Gastrocnemius medialis (tissue), 4 donors: ENCODE measurements at places on chromosomes 5 and 9. TPM values are rescaled to one million over a fixed set of nuclear protein-coding genes. Genes with fewer than 3 reads are reported as not detected.

DNA sequence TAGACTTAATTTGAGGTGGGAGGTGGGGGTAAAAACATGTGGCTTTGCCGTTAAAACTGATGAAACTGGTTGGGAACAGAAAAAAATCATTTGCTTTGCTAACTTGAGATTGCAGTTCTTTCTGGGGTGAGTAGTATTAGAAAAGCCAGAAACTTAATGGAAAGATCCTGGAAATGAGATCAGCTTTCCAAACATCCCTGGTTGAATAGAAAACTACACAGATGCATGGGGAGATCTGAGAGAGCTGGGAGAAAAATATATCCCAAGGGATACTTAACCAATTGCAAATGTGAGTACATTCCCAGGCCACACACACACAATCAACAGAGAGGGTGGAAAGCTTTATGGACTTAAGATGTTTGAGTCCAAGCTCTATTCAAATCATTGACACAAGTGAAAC, 222.3 kb downstream of the YTHDC2 start:
- no peak for DNase-seq
- H3K27ac ChIP-seq = no peak overlapping the region
- no peaks in the 10 kb centered on the region for H3K4me1 ChIP-seq
- no peaks in the 10 kb centered on the region for H3K36me3 ChIP-seq
- no peak overlapping the region for H3K4me3 ChIP-seq

GRCh38 chr5:155786108-155786507, 540.9 kb upstream of the SGCD start:
- H3K27me3 ChIP-seq = no peaks in the 10 kb centered on the region
- no peak overlapping the region for H3K4me3 ChIP-seq
- H3K4me1 ChIP-seq = peaks cover 8% of the 10 kb centered on the region
- no peak overlapping the region for H3K27ac ChIP-seq

DNA sequence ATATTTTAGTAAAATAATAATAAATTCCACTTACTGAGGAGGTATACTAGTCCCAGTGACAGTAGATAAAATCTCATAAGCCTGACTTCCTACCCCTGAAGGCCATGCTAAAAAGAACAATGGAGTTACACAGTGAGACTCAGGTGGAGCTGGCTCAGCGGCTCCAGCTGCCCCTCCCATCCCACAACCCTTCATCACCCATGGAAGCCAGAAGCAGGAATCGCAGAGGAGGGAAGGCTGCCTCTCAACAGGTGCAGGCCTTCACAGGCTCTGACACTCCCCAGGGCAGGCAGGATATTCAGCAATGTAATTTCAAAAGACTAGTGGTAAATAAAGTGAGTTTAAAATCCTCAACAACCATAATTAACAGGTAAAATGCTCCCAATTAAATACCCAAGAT, 67.5 kb downstream of the FANCC start:
- no peak for DNase-seq
- no peak overlapping the region for H3K4me3 ChIP-seq
- no peaks in the 10 kb centered on the region for H3K27me3 ChIP-seq
- peaks cover 6% of the 10 kb centered on the region for H3K4me1 ChIP-seq

The ACTBL2 gene
- not detected for total RNA-seq

The TAF11L5 gene
- not detected for total RNA-seq

- H3K27ac ChIP-seq = no peak overlapping the region
- no peaks in the 10 kb centered on the region for H3K4me1 ChIP-seq
- DNase-seq = no peak
- H3K36me3 ChIP-seq = no peaks in the 10 kb centered on the region
- H3K4me3 ChIP-seq = no peak overlapping the region
- peaks cover 41% of the 10 kb centered on the region for H3K27me3 ChIP-seq
Observed at GRCh38 chr9:131824155-131824594, 84.3 kb upstream of the RAPGEF1 start.

The BRINP1 gene
- total RNA-seq = not detected

DNA sequence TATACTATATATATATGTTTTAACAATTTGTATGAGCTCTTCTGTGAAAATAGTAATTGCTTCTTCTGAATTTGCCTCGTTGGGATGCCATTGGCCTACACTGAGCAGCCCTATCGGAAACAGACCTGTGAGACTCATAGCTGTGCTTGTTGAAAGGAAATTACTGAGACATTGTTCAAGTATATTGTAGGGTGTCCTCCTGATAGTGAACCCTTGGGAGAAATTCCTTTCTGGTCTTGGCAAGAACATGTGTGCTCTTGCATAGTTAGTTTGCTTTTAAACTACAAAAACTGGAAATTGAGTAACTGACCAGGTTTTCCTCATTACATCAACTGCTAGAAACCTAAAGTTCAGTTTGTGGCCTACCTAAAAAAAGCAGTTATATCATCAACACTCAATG, 160.9 kb downstream of the LURAP1L start:
- H3K36me3 ChIP-seq = no peaks in the 10 kb centered on the region
- DNase-seq = no peak
- no peaks in the 10 kb centered on the region for H3K4me1 ChIP-seq
- no peak overlapping the region for H3K27ac ChIP-seq
- no peaks in the 10 kb centered on the region for H3K27me3 ChIP-seq

DNA sequence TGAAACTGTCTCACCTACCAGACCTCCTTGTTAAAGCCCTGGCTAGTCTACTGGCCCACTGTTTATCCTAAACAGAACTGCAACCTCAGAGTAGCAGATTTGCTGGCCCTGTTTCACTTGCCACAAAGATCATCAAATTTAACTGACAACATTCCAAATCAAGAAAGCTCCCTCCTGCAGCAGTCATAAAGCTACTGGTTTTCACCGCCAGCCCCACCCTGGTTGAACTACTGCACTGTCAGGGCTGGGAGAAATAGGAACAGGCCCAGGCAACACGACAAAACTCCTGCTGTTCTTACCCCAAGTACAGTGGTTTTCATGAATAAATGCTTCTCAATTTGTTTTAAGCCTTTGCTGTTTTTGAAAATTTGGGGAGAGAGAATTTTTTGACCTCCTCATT, 63.0 kb downstream of the NR6A1 start:
- H3K4me1 ChIP-seq = no peaks in the 10 kb centered on the region
- H3K36me3 ChIP-seq = no peaks in the 10 kb centered on the region
- H3K27ac ChIP-seq = no peak overlapping the region
- DNase-seq = no peak

DNA sequence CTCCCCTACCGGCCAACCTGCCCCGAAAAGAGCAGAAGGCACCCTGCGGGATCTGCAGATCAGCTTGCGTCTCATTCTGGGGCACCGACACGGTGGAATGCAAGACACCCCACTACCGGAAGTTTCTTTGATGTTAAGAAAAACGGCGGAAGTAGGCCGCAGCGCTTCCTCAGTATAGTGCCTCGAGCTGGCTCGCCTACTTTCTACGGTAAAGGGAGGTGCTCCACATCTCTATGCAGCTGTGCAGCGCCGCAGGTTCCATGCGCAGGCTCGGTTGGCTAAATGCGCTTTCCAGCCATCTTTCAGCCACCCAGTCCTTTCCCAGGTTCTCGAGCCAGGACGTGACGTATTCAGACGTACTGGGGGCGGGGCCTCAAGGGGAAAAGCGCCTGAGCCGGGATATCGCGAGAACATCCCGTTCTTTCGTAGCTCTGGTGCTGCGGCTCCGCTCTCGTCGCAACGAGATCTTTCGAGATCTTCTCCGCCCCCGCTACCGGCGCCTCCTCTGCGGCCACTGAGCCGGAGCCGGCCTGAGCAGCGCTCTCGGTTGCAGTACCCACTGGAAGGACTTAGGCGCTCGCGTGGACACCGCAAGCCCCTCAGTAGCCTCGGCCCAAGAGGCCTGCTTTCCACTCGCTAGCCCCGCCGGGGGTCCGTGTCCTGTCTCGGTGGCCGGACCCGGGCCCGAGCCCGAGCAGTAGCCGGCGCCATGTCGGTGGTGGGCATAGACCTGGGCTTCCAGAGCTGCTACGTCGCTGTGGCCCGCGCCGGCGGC, at the start of gene HSPA4:
Gene HSPA4, plus strand, starts transcription at position 472 of the 775 bp plus-strand sequence. Its CDS starts 238 bp downstream, at position 710.
- peaks cover 51% of the 10 kb centered on the region for H3K4me1 ChIP-seq
- H3K36me3 ChIP-seq = no peaks in the 10 kb centered on the region
- peak within 1 kb of the TSS; percentile 92 for H3K27ac ChIP-seq
- DNase-seq = peak; percentile 96

GRCh38 chr9:114431003-114431402, 43.2 kb upstream of the AKNA start:
- H3K27ac ChIP-seq = no peak overlapping the region
- no peak overlapping the region for H3K4me3 ChIP-seq
- no peaks in the 10 kb centered on the region for H3K36me3 ChIP-seq
- no peaks in the 10 kb centered on the region for H3K4me1 ChIP-seq
- no peaks in the 10 kb centered on the region for H3K27me3 ChIP-seq

DNA sequence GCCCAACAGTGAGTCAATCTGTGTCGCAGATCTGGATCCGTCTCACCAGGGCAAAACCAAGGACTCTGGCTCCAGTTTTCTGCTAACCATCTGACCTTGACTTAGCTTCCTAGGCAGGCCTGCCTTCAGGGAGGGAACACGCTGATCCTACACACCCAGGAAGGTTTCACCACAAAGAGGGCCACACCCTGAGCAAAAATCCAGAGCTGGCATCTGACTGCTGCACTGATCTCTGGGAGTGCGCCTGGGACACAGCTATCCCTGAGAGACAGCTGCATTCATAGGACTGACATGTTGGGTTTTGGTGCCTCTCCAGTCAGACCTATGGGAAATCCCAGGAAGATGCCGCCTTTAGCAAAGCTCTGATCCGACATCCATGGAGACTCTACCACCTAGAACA, 47.5 kb downstream of the CDK5RAP2 start:
- peak; percentile 97 for DNase-seq
- peaks cover 20% of the 10 kb centered on the region for H3K4me1 ChIP-seq
- no peaks in the 10 kb centered on the region for H3K36me3 ChIP-seq
- no peaks in the 10 kb centered on the region for H3K27me3 ChIP-seq

- DNase-seq = no peak
- no peaks in the 10 kb centered on the region for H3K4me1 ChIP-seq
- H3K27me3 ChIP-seq = no peaks in the 10 kb centered on the region
- no peaks in the 10 kb centered on the region for H3K36me3 ChIP-seq
- peak overlapping the region; percentile 7 for H3K27ac ChIP-seq
- no peak overlapping the region for H3K4me3 ChIP-seq
Observed at GRCh38 chr5:52875827-52876226, 88.1 kb downstream of the ITGA1 start.

- peak overlapping the region; percentile 99 for H3K27ac ChIP-seq
- H3K4me1 ChIP-seq = peaks cover 48% of the 10 kb centered on the region
- no peaks in the 10 kb centered on the region for H3K36me3 ChIP-seq
- H3K27me3 ChIP-seq = no peaks in the 10 kb centered on the region
Observed at GRCh38 chr5:131795879-131796792, 681 bp downstream of the FNIP1 start.

- no peak overlapping the region for H3K27ac ChIP-seq
- H3K4me3 ChIP-seq = no peak overlapping the region
- no peaks in the 10 kb centered on the region for H3K27me3 ChIP-seq
- H3K36me3 ChIP-seq = no peaks in the 10 kb centered on the region
Observed at GRCh38 chr9:90165281-90165680, 477.3 kb downstream of the DIRAS2 start.

GRCh38 chr9:136552117-136552703, 6.4 kb upstream of the NOTCH1 start:
- no peak for DNase-seq
- H3K27ac ChIP-seq = peak overlapping the region; percentile 54
- no peaks in the 10 kb centered on the region for H3K27me3 ChIP-seq
- peak overlapping the region; percentile 9 for H3K4me3 ChIP-seq
- H3K36me3 ChIP-seq = no peaks in the 10 kb centered on the region
- peaks cover 8% of the 10 kb centered on the region for H3K4me1 ChIP-seq

- H3K27me3 ChIP-seq = no peaks in the 10 kb centered on the region
- DNase-seq = no peak
- H3K27ac ChIP-seq = no peak overlapping the region
- no peaks in the 10 kb centered on the region for H3K36me3 ChIP-seq
- H3K4me3 ChIP-seq = no peak overlapping the region
Observed at GRCh38 chr9:81832571-81833285, 95.5 kb upstream of the SPATA31D4 start.

- no peaks in the 10 kb centered on the region for H3K36me3 ChIP-seq
- H3K4me1 ChIP-seq = no peaks in the 10 kb centered on the region
- DNase-seq = no peak
- no peaks in the 10 kb centered on the region for H3K27me3 ChIP-seq
Observed at GRCh38 chr9:91771027-91771426, 179.0 kb downstream of the ROR2 start.

- no peak overlapping the region for H3K27ac ChIP-seq
- peaks cover 9% of the 10 kb centered on the region for H3K4me1 ChIP-seq
- H3K27me3 ChIP-seq = no peaks in the 10 kb centered on the region
- DNase-seq = no peak
Observed at GRCh38 chr5:133870661-133871060, 97.8 kb downstream of the C5orf15 start.
